ENCODE measurements at places on chromosomes 2 and 18.

GRCh38 chr2:21003572-21004180 lies 40.2 kb downstream of the APOB start:
- DNase-seq: no peak

GRCh38 chr2:151766437-151767153 lies 32.3 kb upstream of the NEB start:
- no peak for DNase-seq

DNA sequence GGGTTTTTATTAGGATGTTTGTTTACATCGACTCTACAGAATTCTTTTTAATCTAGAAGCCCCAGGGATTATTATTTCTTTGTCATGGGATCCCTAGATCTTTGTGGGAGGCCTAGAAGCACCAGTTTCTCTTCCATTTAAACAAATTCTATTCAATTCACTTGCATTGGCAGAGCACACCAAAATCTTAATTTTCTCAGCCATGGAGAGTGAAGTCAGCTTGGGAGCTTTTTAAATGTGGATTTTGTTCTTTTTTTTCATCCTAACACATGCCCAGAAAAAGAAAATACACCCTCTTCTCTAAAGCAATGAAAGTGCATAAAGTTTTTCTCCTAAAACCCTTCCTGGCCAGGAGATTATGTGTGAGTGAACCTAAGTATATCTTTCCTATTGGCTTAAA lies 38.5 kb downstream of the CDCA7 start:
- DNase-seq: no peak

GRCh38 chr2:28593160-28593755 lies 97.4 kb downstream of the PLB1 start:
- DNase-seq: no peak

DNA sequence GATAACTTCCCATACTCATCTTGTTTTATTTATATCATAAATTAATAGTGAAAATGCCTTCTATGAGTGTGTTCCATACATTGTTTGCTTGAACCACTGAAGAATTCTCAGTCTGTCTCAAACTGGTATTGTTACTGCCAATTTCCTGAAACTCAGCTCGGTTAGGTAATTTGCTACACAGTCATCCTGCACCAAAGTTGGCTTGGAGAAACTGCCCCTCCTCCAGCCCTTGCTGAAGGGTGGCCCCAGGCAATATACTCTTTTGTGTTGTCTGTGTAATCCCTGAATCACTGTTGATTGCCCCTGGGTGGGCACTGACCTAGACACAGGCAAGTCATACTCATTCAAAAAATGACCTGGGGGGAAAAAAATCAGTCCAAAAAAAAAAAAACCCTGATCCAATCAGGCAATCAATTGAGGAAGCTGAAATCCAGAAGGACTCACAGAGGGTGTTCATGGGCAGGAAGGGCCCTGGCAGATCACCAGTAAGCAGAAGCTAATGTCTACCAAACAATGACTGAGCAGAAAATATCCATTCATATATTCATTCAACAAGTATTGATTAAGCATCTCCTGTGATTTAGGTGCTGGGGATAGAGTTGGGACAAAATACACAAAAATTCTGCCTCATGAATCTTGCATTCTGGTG lies 3.8 kb upstream of the SESTD1 start:
- DNase-seq: no peak

- DNase-seq: no peak
These were observed 804.5 kb upstream of the POU3F3 start for GRCh38 chr2:104049438-104049837.

DNA sequence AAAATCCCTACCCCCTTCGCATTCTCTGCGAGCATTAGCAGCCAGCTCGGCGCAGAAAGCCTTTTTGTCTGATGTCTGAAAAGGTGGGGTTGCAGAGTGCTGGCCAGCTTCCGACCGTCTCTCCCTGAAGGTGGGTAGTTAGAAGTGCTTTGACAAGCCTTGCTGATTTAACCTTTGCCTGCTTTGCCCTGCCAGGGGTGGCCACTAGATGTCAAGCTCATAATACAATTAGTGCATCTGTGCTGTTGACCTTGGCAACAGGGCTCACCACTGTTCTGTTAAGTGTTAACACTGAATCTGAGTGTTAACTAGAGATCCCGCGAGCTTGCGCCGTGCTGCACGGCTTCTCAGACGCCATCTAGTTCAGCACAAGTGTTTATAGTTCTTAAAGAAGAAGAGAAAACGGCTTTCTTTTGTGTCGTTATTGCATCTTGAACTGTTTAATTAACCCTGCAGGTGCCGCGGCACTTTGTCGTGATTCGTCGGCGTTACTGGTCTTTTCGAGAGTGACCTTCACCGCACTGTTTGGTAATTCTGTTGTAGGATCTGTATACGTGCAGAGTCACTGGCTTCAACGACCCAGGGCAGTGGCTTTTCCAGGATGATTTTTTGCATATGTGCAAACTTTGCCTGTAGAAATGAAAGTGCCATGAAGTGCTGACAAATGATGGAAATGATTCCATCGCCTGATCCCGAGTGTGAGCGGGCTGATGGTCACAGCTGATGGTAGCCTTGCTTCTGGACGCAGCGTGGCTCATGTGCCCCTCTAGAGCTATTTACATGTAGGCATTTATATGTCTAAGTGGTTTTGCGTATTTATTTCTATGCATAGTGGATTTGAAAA lies 5.5 kb downstream of the SALL3 start:
- DNase-seq: no peak

- DNase-seq: no peak
These were observed 442.0 kb downstream of the EIPR1 start for GRCh38 chr2:2935445-2936149.

DNA sequence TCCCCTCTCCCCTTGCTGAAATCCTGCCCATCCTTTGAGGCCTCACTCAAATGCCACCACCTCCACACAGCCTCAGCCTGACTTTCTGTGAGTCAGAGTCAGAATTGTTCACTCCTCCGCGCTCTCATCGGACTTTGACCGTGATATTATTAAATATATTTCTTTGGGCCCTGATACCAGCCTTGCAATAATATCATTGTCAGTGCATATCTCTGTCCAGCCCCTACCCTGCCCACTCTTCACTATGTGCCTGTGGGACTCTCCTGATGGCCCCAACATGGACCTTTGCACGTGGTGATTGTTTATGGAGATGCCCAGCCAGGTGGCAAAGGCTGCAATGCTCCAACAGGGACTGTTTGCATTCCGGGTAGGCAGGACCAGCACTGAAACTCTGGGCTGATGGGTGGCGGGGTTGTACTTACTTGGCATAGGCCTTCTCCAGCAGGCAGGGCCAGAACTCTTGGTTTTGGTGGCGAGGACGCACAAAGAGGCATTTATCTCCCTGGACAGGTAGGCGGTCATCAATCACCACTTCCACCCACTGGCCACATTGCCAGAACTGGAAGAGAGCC lies 37.3 kb downstream of the CAPN13 start:
- DNase-seq: no peak

- no peak for DNase-seq
These were observed 177.9 kb upstream of the ARL4C start for GRCh38 chr2:234674781-234675201.

GRCh38 chr2:223027442-223027841 lies 24.5 kb upstream of the KCNE4 start:
- DNase-seq: no peak

DNA sequence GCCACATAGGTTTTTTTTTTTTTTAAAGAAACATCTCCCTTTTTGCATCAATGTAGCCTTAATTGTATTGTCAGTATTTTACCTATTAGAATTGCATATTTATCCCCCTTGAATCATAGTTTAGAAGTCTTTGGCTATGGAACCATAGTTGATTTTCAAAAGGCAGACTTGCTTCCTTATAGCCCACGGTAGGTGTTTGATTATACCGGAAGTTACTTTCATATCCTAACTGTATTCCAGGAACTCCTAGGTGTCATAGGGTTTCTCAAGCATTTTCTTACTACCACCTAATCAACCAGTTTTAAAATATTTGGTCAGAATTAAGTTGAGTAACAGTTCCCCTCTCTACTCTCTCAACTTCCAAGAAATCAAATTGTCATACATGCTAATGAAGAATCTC lies 86.6 kb upstream of the TSPYL6 start:
- DNase-seq: no peak

- DNase-seq: no peak
These were observed 23.6 kb downstream of the OLA1 start for GRCh38 chr2:174224665-174225288.

DNA sequence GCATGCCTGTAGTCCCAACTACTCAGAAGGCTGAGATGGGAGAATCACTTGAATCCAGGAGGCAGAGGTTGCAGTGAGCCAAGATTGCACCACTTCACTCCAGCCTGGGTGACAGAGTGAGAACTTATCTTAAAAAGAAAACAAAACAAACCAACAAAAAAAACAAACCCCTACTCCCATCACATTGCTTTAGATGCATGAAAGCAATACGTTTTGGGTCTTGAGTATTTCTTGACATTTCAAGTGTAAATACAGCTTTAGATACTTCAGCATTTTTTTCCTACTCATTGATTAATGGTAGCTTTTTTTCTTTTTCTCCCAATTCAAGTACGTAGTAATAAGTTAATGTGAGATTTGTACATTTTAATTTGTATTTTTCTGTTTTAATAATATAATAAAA lies 20.3 kb downstream of the RASGRP3 start:
- no peak for DNase-seq

- DNase-seq: no peak
These were observed 63.5 kb upstream of the RASGRP3 start for GRCh38 chr2:33412920-33413319.

DNA sequence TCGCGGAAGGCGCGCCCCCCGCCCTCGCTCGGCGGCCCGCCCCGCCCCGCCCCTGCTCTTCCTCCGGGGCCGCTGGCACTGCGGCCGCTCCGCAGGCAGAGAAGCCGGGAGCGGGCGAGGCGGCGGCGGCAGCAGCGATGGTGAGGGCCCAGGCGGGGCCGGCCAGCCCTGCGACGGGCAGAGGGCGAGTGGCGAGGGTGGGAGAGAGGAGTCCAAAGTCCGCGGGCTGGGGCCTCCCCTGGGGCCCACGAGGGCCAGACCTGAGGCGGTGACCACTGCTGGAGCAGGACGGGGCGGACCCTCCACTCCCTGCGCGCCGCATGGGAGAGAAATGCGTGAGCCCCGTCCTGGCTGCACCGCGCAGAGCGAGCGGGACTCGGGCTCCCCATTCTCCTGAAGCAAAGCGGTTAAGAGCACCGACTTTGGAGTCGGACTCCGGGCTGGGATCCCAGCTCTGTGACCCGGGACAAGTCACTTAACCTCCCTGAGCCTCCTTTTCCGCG lies at the start of gene VAMP5:
Gene VAMP5, plus strand, starts transcription at position 78 of the 503 bp plus-strand sequence. Its CDS starts 60 bp downstream, at position 138.
- DNase-seq: no peak

GRCh38 chr18:57077786-57078552 lies 68.9 kb upstream of the BOD1L2 start:
- no peak for DNase-seq

DNA sequence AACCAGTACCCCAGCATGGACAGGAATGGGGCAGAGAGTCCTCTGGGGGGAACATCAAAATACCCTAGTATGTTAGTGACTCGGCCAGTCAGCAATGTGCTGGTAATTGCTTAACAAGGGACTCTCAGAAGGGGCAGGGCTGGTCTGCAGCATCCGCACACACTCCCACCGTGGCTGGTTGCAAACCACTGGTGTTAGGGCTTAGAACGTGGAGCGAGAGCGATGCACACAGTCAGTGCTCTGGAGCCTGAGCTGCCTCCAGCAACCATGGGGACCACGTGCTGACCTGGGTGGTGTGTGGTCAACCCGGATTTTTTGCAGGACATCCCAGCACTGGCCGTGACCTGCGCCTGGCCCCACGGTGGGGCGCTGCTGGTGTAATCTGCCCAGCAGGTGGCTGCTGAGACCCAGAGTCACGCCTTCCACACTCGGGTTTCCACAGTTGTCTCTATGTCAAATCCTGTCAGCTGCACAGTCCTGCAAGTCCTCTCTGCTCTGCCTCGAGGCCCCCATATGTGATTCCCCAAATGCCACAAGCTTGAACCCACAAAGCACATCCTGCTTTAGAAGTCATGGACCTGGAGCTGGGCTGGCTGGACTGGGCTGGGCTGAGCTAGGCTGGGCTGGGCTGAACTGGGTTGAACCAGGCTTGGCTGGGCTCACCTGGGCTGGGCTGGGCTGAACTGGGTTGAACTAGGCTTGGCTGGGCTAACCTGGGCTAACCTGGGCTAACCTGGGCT lies 50.6 kb upstream of the GPC1 start:
- no peak for DNase-seq

- DNase-seq: no peak
These were observed 148.0 kb upstream of the ALPP start for GRCh38 chr2:232230560-232230959.

DNA sequence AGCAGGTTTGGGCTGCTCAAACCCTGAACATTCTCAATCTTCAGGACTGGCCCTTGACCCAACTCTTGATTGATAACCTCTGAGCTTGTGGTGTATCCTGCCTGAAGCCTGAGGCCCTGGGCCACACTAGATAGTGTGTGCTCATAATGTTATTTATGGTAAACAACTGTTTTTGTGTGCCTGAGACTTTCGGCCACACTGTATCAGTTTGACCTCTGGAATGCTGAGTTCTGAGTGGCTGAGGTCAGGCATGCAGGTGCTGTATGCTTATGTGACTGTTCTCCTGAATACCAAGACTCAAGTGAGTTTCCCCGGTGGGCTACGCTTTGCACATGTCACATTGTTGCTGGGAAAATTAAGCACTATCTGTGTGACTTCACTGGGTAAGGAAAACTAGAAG lies 82.2 kb upstream of the RMP24 start:
- DNase-seq: no peak

- no peak for DNase-seq
These were observed 6.0 kb downstream of the ERBB4 start for GRCh38 chr2:212532585-212532984.

- no peak for DNase-seq
These were observed 119.5 kb downstream of the NEB start for GRCh38 chr2:151614606-151615306.

DNA sequence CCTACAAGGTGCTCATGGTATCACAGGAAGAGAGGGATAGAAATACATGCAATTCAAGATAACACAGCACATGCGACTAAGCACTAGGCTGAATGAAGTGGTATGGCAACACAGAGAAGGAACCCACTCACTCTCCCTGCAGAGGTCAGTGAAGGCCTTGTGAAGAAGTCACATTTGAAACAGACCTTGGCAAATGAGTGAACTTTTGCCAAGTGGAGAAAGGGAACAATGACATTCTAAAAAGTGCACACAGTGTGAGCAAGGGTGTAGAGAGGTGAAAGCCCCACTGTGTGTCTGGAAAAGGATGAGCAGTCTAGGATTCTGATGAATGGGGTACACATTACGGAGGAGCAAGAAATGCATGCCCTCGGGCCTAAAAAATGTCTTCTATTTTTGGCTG lies 23.3 kb downstream of the KLF7 start:
- no peak for DNase-seq

DNA sequence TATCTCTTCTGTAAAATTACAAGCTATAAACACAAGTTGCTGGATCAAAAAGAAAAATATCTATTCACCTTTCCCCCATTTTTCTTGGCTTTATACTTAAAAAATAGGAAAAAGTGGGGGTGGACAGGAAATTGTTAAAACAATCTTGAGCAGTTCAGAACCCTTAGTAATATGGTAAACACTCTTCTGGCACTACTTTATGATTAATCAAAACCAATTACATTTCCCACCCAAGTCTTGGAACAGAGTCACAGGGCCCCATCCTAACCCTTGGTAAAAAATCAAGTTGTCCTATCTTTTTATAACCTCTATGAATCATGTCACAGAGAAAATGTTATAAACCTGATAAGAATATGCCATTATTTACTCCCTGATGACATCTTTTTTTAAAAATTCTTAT lies 328.2 kb upstream of the LYPD1 start:
- DNase-seq: no peak
